Osteocyte (in vitro differentiated cells): ENCODE measurements at places on chromosomes 6 and 20.

GRCh38 chr6:123632641-123633040, 4.1 kb downstream of the TRDN start:
- DNase-seq = no peak

DNA sequence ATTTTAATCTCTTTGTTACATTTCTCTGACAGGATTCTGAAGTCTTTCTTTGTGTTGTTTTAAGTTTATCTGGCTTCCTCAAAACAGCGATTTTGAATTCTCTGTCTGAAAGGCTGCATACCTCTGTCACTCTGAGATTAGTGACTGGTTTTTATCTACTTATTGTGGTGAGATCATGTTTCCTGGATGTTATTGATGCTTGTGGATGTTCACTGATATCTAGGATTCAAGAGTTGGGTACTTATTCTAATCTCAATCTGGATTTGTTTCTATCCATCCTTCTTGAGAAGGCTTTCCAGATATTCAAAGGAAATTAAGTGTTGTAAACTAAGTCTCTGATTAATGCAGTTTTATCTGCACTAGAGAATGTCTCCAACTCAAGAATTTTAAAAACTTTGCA, 1076.1 kb upstream of the ADGRB3 start:
- DNase-seq = no peak

DNA sequence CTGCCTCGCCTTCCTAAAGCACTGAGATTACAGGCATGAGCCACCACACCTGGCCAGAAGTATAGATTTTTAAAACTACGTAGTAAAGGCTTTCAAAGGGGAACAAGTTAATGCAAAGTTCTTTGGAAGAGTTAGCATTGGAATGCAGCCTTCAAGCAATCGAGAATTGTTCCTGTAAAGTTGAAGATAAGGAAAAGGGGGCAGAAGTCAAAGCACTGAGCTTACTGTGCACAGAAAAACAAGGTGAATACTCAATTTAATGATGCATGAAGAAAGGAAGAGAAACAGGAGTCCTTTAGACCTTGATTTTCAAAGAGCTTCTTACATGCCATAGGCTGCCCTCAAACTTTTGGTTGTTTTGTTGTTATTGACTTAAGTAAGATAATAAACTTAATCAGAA, 29.1 kb upstream of the LGSN start:
- DNase-seq = no peak

DNA sequence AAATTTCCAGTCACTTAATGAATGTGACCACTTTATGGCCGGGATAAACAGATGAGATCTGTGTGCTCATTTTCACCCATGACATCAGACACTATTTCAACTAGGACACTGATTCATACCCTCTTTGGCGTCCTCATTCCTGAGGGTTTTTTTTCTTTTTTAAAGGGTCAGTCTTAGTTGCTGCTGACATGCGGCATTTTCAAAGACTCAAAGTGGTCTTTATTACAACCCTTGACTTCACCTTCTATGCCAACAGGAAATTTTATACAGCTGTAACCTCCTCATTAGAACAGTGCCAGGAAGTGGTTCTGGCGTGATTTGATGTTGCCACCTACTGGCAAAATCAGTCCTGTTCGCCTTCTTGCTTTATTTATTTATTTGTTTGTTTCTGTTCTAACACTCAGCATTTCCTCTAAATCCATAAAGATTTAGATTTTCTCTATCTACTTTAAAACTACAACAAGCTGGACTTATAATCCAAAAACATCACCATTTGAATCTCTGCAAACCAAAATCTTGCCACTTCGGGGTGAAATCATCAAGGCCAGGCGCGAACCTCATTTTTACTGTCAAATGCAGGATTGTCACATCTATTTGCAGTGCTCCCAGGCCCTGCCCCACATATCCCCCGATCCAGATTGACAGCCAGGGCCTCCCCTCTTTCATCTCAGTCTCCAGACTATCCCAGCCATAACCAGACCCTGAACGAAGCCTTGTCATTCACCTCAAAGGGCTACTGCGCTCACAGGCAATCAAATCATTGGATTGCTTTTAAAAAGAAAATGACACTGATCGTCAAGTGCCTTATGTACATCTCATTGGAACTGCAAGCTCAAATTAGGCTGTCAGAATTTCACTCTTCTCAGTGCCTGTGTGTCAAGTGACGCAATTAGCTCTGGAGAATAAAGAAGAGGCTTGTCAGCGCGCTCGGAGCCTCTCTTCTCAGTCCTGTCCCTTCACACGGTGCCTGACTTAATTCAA, 77.5 kb downstream of the C6orf118 start:
- no peak for DNase-seq

- DNase-seq = no peak
Observed at GRCh38 chr6:69449887-69450286, 346.9 kb downstream of the LMBRD1 start.

- DNase-seq = no peak
Observed at GRCh38 chr6:30311671-30312070, 15.1 kb upstream of the TRIM39 start.

DNA sequence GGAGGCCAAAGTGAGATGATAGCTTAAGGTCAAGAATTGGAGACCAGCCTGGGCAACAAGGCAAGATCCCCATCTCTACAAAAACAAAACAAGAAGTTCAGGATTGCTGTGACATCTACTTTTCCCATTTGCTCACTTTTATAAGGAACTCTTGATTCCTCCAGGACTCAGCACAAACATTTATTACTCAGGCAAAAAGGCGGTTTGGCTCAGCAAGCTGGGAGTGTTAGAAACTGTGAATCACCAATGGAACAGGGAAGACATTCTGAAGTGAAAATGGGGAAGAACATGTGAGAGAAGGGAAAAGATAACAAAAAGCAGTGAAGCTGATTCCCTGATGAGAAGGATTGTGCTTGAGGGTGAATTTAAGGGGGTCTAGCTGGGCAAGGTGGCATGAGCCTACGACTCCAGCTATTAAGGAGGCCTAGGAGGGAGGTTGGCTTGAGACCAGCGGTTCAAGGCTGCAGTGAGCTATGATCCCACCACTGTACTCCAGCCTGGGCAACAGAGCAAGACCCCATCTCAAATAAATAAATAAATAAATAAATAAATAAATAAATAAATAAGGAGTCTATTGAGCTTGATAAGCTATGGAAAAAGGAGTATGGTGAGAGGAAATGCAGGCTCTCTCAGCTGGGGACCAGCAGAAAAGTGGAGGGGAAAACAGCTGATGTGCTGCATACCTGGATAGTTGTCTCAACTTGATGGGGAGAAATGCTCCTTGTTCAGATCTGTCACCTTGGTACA, 65.4 kb upstream of the HDDC2 start:
- no peak for DNase-seq

- DNase-seq = no peak
Observed at GRCh38 chr6:111482188-111482958, 645 bp downstream of the REV3L start.

- DNase-seq = peak; percentile 89
Observed at GRCh38 chr6:14703586-14703985, 542.3 kb upstream of the JARID2 start.

DNA sequence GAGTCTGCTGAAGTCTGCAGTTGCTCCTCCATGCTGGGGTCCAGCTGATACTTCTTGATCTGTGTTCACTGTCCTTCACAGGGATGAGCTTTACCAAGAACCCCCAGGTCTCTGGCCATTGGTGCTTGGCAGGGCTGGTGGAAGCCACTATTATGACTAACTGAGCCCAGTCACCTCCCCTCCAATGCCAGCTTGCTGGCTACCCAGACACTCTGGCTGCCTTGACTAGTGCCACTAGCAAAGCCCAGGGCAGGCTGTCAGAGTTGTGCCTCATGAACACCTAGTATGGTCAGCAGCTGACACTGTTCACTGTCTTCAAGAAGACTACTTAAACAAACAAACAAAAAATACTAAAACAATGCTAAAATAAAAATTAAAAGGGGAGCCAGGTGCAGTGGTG, 8.8 kb downstream of the ASIP start:
- peak; percentile 57 for DNase-seq

DNA sequence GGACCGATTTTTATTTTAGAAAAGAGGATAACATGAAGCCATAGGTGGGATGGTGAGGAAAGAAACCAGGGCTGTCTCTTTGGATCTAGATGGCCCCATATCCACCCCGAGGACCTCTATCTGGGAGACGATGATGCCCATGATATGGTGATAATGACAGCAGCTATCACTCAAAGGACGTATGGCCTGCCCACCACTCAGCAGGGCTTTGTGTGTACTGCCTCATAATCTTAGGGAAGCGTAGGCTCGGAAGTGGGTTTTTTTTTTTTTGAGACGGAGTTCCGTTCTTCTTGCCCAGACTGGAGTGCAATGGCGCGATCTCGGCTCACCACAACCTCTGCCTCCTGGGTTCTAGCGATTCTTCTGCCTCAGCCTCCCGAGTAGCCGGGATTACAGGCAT, 8.2 kb upstream of the TAF8 start:
- DNase-seq = no peak

- no peak for DNase-seq
Observed at GRCh38 chr6:142900227-142900971, 44.6 kb downstream of the HIVEP2 start.

DNA sequence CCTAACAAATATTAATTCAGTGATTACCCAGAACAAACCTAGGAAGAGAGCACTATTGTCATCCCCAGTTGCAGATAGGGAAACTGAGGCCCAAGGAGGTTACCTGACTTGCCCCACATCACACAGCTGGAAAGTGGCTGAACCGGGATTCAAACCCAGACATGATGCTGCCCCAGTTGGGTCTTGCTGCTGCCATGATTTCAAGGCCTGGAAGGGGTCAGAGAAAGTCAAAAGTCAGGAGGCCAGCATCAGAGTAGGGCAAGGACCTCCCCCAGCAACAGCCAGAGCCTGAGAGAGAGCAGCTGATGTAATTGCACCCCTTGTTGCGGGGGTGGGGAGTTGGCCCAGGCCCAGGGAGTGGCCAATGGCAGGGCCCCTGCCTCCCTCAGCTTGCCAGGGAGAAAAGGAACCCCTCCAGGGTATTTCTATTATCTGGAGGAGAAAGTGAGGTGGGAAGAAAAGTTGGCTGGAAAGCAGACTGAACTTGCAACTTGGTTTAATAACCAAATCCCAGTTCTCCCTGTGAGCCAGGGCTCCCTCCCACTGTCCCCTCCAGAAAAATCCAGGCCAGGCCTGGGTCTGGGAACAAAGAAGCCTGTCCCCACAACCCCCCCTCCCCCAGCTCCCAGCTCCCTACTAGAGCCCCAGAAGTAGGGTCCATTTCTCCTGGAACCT, 83.6 kb downstream of the MRPL14 start:
- no peak for DNase-seq

DNA sequence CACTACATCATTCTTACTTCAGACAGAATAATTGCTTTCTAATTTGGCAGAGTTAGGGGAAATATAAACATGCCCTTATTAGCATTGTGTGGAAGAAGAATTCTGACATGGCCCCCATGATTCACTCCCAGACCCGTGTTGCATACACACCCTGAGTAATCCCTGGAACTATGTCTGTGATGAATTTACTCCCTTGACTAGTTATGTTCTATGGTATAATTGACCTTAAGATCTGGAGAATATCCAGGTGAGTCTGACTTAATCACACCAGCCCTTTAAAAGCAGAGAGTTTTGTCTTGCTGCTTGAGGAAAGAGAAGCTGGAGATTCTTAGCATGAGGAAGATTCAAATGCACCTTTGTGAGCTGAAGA, 262.9 kb downstream of the SOX4 start:
- no peak for DNase-seq

GRCh38 chr20:44409132-44409600, 53.7 kb downstream of the HNF4A start:
- DNase-seq = no peak

DNA sequence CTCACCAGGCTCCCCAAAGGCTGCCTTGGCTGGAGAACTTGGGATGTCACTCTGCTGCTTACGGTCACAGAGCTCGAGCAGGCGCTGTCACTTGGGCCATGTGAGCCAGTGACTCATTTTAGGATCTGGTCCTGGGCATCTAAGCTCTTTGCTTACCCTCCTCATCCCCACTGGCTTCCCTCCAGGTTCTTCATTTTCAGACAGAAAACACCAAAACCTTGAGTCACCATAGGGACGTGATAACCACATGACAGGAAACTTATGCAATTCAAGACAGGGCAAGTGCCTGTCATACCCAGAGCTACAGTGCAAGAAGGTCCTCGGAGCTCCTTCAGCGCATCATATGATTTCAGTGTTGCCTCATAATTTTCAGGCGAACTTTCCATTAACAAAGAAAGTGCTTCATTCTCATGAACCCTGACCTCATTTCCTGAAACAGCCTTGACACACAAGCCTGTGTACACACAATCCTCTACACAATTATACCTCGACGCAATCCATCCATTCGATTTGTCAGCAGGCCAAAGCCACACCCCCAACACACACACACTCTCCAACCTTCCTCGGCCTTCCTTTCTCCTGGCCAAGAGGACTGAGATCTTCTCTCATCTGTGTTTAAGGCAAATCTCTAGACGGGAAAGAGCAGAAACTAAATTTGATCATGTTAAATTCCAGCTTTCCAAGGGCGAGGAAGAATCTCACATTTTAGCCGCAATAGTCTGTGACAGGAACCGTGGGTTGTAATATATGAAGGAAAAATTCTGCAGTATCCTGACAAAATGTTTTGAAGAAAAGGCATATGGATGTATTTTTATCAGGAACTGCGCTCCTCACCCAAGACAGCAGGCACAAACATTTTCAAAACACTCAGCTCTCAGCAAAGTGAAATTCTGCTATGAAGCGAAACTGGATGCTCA, 25.3 kb downstream of the TBC1D7 start:
- DNase-seq = peak; percentile 59

- DNase-seq = no peak
Observed at GRCh38 chr6:12348530-12349511, 58.7 kb downstream of the EDN1 start.

DNA sequence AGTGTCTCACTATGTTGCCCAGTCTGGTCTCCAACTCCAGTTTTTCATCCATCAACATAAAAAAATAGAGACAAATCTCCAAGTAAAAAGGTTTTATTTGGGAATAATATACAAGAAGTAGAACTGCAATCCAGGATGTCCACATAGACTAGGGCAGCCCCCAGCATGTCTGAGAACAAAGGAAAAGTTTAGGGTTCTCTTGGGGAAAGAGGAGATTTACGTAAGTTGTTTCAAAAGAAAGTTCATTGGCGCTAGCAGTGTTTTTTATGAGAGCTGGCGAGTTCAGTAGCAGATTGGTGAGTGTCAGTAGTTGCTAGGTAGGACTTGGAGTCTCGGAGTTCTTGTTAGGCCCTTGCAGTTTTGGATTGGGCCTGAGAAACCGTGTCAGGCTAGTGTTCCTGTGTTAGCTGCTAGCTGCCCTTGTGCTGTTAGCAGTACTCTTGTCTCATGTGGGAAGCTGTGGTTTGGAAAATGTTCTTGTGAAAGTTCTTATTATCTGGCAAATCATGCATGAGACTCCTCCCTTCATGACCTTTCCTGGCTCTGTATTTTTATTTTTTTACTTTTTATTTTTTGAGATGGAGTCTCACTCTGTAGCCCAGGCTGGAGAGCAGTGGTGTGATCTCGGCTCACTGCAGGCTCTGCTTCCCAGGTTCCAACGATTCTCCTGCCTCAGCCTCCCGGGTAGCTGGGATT, 24.7 kb downstream of the TTLL9 start:
- DNase-seq = no peak
